ENCODE measurements at places on chromosomes 7 and 10.

DNA sequence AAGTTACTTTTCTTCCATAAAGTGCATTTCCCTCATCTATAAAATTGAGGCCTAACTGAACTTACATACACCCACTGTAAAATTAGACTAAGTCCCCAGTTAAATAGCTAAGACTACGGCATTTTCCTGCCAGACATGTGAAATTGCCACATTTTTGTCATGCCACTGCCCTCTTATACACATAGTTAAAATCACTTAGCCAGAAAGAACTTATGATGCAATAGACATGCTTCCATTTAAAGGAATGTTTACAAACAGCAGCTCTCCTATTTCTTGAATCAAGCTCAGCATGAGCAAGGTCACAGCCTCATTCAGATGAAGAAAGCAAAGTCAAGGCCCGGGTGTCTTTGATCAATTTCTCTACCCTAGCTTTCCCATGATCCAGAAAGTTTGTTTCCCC is 175.7 kb downstream of the LRRN3 start:
- DNase-seq, result peak; percentile 92

GRCh38 chr7:1144269-1144771 is 15.7 kb downstream of the ZFAND2A start:
- DNase-seq, result peak; percentile 54

DNA sequence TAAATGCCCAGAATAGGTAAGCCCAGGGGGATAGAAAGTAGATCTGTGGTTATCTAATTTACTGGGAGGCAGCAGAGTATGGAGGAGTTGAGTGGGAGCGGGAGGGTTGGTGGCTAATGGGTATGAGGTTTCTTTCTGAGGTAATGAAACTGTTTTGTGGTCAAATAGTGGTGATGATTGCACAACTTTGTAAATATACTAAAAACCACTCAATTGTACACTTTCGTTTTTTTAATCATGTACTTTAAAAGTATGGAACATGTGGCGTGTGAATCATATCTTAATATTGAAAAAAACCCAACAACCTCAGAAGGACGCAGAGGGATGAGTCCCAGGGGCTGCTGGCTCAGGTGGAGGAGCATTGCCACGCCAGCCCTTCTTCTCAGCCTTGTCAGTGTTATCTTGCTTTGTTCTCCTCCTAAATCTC is 118.1 kb downstream of the WDR11 start:
- DNase-seq, result peak; percentile 10

- peak; percentile 16 for DNase-seq
Measured at GRCh38 chr10:115093776-115094408, 727 bp downstream of the ATRNL1 start.

DNA sequence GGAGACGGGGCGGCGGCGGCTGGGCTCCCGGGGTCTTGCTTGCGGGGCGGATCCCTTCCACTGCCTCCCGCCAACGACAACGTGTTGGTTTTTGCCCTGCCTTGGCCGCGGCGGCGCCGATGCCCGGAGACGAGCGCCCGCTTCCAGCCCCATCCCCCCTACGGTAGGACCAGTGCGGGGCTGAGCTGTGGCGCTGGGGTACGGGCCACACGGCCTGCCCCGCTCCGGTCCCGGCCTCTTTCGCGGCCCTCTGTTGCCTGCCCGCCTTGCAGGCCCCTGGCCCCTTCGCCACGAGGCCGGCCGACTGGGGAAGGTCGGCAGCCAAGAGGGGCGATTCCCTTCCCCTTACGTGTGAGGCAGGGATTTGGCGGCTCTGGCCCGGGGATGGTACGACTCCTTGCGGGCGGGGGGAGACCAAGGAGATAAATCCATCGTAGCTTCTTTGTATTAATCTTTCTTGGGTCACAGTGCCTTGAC is 488 bp downstream of the EIF4H start:
- peak; percentile 71 for DNase-seq

DNA sequence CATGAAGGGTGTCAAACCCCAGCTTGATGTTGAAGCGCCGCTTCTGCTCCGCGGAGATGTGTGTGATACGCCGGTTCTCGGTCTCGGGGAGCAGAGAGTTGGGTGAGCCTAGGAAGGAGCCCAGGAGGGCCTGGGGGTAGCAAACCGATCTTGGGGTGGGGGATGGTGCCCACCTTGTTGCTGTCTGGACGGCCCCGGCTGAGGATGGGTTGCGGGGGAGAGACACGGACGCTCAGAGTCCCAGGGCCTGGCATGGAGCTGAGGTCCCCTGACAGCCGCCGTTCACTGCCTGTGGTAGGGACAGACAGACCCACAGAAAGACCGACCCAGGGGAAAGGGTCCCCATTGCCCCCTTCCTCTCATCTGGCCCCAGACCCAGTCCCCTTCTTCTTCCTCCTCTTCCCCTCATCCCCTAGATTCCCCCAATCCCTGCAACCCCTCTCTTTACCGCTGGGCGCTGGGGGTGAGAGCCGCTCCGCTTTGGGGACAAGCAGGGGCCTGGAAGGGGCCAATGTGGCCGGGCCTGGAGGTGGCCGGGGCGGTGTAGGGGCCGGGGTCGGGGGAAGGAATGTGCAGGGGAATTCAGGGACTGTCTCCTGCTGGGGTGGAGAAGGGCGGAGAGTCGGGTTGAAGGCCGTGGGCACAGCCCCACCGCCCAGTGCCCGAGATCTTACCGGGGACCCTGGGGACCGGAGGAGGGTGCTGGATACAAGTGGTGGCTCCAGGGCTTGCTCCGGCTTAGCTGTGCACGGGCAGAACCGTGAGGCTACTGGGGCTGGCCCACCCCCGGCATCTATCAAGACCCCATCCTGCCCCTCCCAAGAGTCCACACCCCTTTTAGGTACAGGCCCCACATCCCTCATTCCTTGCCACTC is 18.0 kb upstream of the TBL2 start:
- no peak for DNase-seq

DNA sequence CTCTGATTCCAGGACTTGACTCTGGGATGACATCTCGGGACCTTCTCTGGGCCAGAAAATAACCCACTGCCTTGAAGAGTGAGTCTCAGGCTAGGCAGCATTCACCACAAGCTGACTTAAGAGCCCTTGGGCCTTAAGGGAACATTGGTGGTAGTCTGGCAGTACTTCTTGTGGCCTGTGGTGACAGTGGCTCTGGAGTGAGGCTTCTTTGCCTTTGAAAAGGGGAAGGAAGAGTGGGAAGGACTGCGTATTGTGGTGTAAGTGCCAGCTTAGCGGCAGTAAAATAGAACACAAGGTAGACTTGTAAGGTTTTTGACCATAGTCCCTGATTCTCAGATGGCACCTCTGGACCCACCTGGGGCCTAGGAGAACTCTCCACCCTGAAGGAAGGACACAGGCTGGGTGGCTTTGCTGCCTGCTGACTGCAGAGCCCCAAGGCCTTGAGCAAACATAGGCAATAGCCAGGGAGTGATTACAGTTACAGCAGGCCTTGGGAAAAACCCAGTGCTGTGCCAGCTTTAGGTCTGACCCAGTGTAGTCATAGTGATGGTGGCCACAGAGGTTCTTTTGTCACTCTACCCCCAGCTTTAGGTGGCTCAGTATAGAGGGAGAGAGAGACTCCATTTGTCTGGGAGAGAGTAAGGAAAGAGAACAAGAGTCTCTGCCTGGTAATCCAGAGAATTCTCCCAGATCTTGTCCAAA is 483.9 kb downstream of the SH2D4B start:
- DNase-seq, result no peak

- DNase-seq, result peak; percentile 71
Measured at GRCh38 chr7:151632750-151633515, 113.2 kb upstream of the RHEB start.

DNA sequence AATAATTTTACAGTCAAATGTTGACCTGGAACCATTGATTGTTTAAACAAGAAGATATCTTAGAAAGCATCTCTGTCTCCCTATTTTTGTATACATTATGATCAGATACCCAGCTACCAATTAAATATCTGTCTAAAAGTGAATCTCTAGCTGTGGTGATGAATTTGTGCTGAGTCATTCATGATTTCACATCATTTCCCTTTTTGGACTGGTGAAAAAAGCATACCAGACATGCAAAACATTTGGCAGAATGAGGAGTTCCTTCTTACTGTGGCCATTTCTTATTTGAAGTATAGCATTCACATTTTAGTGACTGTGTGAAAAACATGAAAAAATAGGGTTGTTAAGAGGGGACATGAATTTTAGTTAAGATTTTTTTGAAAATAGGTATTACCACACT is 98.0 kb upstream of the GATA3 start:
- peak; percentile 84 for DNase-seq

DNA sequence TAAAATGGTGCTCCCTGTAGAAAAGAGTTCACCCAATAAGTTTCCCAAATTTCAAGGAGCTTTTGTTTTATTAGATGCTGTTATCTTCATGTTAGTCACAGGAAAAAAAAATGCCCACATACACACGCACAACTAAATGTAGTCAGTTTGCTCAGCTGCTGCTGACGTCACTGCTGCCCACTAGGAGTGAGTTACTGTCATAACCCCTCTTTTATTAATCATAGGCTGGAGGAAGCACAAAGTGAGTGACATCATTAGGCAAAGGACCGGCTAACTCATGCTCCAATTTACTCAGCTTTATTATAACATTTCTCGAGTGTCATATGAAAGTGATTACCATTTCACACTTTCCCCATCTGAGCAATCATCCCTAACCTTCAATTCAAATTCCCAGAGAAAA is 6.7 kb upstream of the INHBA start:
- peak; percentile 73 for DNase-seq

DNA sequence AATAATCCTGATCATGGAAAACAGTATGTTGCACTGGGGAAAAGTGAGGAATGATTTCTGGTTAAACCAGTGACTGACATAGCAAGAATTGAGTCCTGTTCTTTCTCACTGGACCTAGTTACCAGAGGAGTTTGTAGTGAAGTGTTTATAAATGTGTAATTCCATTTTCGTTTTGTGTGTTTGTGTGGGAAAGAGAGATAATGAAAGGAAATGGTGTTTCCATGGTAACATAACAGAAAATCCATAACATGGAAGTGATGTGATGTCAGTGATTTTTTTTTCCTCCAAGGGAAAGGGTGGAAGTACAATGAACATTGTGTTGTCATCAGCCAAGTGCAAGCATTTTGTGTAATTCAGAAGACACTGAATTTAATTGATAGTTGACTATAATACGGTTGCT is 283.9 kb downstream of the PLXDC2 start:
- peak; percentile 83 for DNase-seq

DNA sequence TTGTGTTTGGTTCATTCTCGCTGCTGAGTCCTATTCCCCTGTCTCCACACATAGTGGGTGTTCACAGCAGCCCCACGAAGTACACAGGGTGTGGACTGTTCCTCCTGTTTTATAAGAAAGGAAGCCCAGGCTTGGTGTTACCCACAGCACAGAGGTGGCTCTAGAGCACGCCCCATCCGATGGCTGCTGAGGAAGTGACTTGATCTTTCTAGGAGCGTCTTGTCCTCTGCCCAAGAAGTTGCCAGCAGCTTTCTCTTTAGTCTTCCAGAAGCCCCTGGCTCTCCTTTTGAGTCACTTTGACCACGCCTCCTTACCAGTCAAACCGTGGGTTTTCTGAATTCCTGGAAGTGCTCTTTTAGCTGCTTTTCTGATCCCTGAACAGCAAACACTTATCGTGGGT is 94.0 kb downstream of the GRK5 start:
- DNase-seq, result no peak

GRCh38 chr10:110842326-110842904 is 29.3 kb upstream of the PDCD4 start:
- no peak for DNase-seq

DNA sequence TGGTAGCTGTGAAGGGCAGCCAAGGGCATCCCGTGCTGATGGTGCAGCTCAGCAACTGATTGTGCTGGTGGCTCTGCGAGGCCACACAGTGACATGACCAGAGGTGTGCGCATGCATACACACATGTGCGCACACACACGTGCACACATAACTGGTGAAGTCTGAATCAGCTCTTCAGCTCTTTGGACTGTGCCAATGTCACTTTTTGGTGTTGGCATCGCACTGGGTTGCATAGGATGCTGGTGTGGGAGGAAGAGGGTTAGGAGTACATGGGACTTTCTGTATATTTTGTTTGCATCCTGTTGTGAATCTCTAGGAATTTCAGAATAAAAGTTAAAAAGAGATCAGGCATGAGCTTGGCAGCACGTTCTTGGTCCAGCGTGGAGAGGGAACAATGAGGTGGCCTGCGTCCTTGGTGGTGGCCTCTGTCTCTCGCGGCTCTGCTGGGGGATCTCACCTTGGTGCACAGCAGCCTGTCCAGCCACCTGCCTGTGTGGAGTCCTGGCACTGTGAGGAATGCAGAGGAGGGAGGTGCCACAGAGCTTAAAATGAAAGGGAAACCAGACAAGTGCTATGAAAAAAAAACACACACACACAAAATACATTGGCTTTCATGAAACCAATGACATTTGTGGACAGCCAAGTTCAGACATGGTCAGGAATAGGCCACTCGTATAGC is 124.0 kb downstream of the TRRAP start:
- DNase-seq, result peak; percentile 21

- no peak for DNase-seq
Measured at GRCh38 chr7:14833707-14834106, 68.8 kb downstream of the DGKB start.

- no peak for DNase-seq
Measured at GRCh38 chr7:37765421-37765829, 81.9 kb downstream of the GPR141 start.

DNA sequence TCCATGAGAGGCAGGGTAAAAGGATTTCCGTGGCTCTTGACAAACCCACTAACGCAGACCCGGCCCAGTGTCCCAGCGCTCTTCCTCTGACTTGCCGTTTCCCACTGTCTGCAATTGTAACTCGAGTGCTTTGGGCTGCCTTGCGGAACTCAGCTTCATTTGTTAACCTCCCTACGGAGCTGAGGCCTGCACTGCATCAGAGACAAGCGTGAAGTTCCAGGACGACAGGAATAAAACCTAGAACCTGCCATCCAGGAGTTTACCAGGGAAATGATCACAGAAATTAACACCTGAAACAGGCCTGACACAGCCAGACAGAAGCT is 76.2 kb downstream of the SFMBT2 start:
- no peak for DNase-seq

DNA sequence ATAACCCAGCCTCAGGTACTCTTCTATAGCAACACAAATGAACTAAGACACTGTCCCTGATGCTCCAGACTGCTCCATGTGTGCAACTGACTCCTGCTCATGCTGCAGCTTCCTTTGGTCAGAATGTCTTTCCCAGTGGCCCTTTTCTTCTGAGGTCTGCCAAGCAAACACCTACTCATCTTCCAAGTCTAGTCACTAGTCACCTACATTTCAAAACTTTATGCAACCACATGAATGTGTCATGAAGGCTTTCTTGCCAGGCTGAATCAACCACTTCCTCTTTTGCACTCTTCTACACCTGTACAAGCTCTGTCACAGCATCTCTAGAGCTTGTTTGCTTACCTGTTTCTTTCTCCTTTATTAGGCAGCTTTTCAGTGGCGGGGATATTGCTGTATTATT is 75.8 kb downstream of the LSMEM1 start:
- no peak for DNase-seq

GRCh38 chr10:47137311-47137851 is 162.6 kb upstream of the GDF10 start:
- peak; percentile 93 for DNase-seq

GRCh38 chr7:152663931-152664330 is 12.0 kb downstream of the XRCC2 start:
- DNase-seq, result no peak

- DNase-seq, result no peak
Measured at GRCh38 chr10:116024271-116024878, 248.6 kb downstream of the GFRA1 start.

GRCh38 chr7:134457210-134457609 is 1.7 kb downstream of the AKR1B1 start:
- DNase-seq, result peak; percentile 34
